MCF 10A (cell line): ENCODE measurements at places on chromosomes 1 and 21. TPM values are rescaled to one million over a fixed set of nuclear protein-coding genes. Genes with fewer than 3 reads are reported as not detected.

DNA sequence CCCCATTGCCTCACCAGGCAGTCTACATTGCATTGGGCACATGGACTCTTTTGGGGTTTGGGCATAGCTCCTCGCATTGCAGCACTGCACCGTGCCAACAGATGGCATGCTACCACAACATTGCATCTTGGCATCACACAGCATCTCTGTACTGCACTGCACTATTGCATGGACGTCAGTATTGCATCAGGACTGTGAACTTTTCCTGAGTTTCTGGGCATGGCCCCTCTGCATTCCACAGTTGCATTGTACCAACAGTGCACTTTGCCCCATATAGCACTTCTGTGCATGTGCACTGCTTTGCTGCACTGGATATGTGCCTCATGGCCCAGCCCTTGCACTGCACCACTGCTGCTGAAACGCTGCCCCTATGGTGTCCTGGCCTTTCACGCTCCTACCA is 9.6 kb downstream of the PTPRU start:
- peak; percentile 59 for DNase-seq

GRCh38 chr1:203046984-203047630 is 20.8 kb downstream of the PPFIA4 start:
- DNase-seq: peak; percentile 93

DNA sequence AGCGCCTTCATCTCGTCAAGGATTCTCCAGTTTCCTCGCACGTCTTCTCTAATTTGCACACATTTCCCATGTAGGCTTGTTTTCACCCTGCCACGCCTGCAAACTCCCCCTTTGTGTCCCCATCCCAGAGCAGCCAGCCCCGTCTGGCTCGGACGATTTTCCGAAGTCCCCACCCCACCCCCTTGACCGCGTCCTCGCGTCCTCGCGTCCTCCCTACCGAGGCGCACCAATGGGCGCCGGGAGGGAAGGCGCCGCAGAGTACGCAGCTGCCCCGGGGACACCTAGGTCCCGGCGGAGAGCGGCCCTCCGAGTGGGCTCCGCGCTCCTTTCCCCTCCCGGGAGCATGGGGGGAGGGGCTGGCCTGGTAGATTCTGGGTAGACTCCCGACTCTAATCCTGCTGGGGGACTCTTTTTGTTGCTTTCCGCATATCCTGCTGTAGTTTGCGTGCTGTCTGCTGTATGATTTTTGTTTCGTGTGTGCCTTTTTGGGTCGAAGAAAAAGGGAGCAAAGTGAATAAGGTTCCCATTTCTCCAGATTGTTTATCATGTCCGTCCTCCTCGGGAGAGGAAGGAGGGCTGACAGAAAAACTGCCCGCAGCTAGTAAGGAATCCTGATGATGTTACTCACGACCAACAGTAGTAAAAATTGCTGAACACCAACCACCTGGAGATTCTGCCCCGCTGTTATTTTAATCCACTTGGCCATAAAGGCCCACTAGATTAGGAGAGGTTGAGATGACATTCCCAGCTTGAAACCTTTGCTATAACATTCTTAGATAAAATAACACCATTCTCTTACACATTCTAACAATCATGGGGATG is 1.5 kb downstream of the CACHD1 start:
- DNase-seq: peak; percentile 25

GRCh38 chr21:25424634-25425033 is 182.6 kb downstream of the MRPL39 start:
- no peak for DNase-seq

DNA sequence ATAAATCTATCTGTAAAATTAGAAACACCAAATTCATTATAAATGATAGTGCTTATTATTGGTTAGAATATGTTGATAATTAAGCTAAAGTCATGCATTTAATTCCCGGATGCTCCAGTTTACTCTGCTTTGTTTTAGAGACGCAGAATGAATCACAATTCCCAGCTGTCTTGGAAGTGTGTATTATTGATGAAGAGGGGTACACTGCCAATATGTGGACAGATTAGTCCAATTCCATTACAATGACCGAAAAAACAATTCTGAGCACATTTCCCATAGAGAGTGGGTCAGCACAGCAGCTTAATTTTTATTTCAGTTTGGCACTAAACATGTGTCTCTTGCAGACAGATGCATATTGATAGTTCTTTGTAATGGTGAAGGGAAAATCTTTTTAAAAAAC is 146.7 kb downstream of the KCNT2 start:
- DNase-seq: no peak

IL20 gene
- not detected in 2 replicates for total RNA-seq

- no peak for DNase-seq
Observed at GRCh38 chr1:213414911-213415310, 363.9 kb downstream of the RPS6KC1 start.

DNA sequence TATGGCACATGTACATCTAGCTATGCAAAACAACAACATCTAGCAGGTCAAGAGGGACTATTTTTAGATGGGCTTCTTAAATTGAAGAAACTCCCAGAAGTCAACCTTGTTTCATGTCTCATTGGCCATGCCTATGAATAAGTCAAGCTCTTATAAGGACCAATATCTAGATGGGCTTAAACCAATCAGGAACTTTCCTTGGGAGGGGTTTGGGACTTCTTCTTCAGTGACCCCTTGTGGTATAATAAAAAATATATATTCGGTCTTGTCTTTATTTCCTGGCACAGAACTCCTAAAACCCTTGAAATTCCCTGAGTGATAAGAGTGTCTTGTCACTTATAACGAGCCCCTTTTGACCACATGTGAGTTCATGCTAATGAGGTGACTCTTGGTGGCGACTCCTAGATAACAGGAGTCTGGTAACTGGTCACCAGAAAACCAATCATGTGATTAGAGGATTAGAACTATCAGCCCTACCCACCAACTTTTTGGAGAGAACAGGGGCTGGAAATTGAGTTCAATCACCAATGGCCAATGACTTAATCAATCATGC is 218.3 kb downstream of the HHIPL2 start:
- peak; percentile 31 for DNase-seq

DISP1 gene
- total RNA-seq: 6.7 and 7.6 TPM in 2 replicates

GRCh38 chr1:159925719-159926078 is 392 bp upstream of the TAGLN2 start:
- no peak for DNase-seq

DNAI4 gene
- 7.2 and 9.6 TPM in 2 replicates for total RNA-seq

CRNN gene
- total RNA-seq: not detected in 2 replicates

GRCh38 chr1:205610901-205611466 is 20.8 kb downstream of the ELK4 start:
- no peak for DNase-seq

- no peak for DNase-seq
Observed at GRCh38 chr1:19620786-19621185, 23.3 kb upstream of the NBL1 start.

MROH9 gene
- not detected in 2 replicates for total RNA-seq

- no peak for DNase-seq
Observed at GRCh38 chr1:162616848-162617247, 15.4 kb upstream of the DDR2 start.

CFAP74 gene
- total RNA-seq: not detected in 2 replicates
